ENCODE measurements at places on chromosomes 5 and 9.
A peak's percentile ranks its signal among the peaks of the same experiment; 100 is the strongest.

GRCh38 chr5:159419576-159419975 lies 89.3 kb upstream of the IL12B start:
- no peak for DNase-seq

DNA sequence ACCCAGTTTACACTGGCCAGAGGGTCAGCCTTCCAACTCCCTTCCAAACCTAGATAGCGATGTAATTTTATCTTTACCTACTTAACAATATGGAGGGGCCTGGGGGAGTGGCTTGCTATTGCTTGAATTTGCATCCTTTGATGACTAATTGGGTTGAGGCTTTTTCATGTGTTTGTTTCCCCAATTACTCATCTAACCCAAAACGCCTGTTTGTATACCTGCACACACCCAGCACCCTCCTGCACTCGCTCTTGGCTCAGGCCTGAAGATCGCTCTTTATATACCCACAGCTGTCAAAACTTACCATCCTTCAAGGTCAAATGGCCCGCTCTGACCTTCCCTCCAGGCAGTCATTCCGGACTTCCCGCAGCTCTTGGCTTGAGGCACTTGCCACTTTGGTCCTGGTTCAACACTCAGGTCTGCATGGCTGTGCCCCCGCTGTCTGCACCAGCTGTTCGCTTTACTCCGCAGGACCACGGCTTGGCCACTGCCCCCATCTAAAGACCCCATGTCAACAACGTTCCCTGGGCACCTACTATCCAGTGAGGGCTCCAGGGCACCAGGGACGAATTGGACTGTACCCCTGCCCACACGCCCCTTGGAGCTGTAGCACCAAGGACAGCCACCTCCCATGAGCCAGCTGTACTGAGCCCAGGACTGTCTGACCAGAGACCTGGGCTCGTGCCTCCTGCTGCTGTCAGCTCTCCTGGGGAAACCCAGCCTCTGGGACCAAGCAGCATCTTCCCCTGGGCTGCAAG lies 76.1 kb upstream of the ADAMTS2 start:
- no peak for DNase-seq

DNA sequence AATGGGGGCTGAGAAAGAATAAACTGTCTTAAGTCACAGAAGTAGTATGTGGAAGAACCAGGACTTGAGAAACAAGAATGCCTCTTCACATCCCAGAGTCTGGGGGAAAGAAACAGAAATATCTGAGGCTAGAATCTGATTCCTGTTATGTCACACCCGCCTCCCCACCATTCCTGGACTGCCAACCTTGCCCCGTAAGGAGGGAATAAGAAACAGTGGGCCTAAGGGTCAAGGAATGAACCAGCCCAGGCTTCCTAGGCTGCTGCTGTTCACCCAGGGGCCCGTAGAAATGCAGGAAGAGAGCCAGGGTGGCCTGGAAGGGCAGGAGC lies 4.3 kb downstream of the PCDH1 start:
- DNase-seq: no peak

DNA sequence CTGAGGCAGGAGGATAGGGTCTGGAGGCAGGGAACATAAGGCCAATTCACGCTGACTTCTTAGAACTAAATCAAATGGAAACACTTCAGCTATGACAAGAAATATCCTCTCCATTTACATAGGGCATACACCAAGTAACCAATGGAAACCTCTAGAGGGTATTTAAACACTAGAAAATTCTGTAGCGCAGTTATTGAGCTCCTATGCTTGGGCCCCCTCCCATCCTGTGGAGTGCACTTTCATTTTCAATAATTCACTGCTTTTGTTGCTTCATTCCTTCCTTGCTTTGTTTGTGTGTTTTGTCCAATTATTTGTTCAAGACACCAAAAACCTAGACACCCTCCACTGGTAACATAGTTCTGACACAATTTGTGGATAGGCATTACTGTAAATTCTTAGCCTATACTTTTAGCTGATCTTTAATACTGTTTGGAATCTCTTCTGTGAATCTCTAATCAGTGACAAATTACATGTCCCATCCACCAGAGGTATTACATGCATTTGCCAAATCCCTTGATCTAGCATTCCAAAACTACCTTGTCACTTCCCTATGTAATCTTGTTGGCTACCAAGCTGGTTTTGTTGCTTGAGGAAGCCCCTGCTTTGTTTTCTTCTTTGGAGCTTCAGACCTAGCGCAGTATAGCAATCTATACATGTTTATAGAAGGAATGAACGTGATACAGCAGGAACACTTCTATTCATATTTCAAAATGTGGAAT lies 61.6 kb downstream of the ST8SIA4 start:
- peak; percentile 30 for DNase-seq

DNA sequence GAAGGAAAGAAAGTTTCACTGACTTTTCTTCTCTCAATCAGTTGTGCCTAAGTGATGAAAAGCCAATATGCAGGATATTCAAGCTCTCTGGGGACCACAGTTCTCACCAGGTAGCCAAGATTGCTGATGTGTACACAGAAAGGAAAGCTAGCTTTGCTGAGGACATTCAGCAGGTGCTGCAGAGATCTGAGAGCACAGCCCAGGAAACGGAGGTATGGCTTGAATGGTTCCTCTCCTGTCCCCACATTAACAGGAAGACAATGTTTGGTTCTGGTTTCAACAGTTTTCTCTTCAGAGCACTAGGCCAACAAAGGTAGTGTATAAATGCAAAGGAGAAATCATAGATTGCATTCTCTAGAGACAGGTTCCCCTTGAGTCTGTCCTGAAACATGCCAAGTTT lies 69.6 kb downstream of the PTPDC1 start:
- DNase-seq: no peak

- peak; percentile 15 for DNase-seq
These were observed 86.9 kb downstream of the UGCG start for GRCh38 chr9:111983484-111983908.

GRCh38 chr5:140113180-140113698 lies 670 bp upstream of the PURA start:
- DNase-seq: peak; percentile 31
